ENCODE measurements at places on chromosomes 13 and 19. TPM values are rescaled to one million over a fixed set of nuclear protein-coding genes. Genes with fewer than 3 reads are reported as not detected.

LRRC25 gene
- 5.4 TPM for total RNA-seq

CCDC194 gene
- total RNA-seq, result 0.27 TPM

FGF22 gene
- under 0.01 TPM for total RNA-seq

CERS4 gene
- 25.9 TPM for total RNA-seq

NRTN gene
- total RNA-seq, result 0.54 TPM

RBM42 gene
- total RNA-seq, result 47.7 TPM

BABAM1 gene
- total RNA-seq, result 79.2 TPM

PSG3 gene
- not detected for total RNA-seq

RDH8 gene
- not detected for total RNA-seq

VSTM1 gene
- total RNA-seq, result 2.2 TPM

BEST2 gene
- total RNA-seq, result not detected

RASAL3 gene
- 66.8 TPM for total RNA-seq

LAIR1 gene
- 166 TPM for total RNA-seq

EXOC3L2 gene
- total RNA-seq, result 0.54 TPM

ADGRE2 gene
- 46.0 TPM for total RNA-seq

RTBDN gene
- not detected for total RNA-seq

AZU1 gene
- total RNA-seq, result 5.4 TPM

HCN2 gene
- total RNA-seq, result under 0.01 TPM

PDX1 gene
- total RNA-seq, result not detected

FGF21 gene
- total RNA-seq, result not detected

CEBPA gene
- total RNA-seq, result 39.0 TPM

AMER2 gene
- under 0.01 TPM for total RNA-seq

CCDC8 gene
- 2.4 TPM for total RNA-seq

PSG2 gene
- not detected for total RNA-seq

USHBP1 gene
- total RNA-seq, result 0.27 TPM

ZNF471 gene
- total RNA-seq, result 2.2 TPM

CNN1 gene
- under 0.01 TPM for total RNA-seq

METTL21C gene
- total RNA-seq, result not detected

GSX1 gene
- not detected for total RNA-seq

PCDH8 gene
- total RNA-seq, result 0.27 TPM

C19orf33 gene
- total RNA-seq, result 1.9 TPM

LRRC8E gene
- 0.27 TPM for total RNA-seq

ERF gene
- 39.0 TPM for total RNA-seq

HRC gene
- not detected for total RNA-seq

CD209 gene
- not detected for total RNA-seq

FBXW9 gene
- total RNA-seq, result 31.2 TPM

POSTN gene
- total RNA-seq, result not detected

ZNF85 gene
- total RNA-seq, result 10.0 TPM

ZNF559 gene
- total RNA-seq, result 10.8 TPM

MIR17HG gene
- 8.3 TPM for total RNA-seq

JSRP1 gene
- 0.54 TPM for total RNA-seq

DHDH gene
- total RNA-seq, result under 0.01 TPM

CEACAM21 gene
- 11.3 TPM for total RNA-seq

Measured in hematopoietic multipotent progenitor cell (in vitro differentiated cells).